ENCODE measurements at places on chromosomes 5 and 9. TPM values are rescaled to one million over a fixed set of nuclear protein-coding genes. Genes with fewer than 3 reads are reported as not detected.

- no peak for DNase-seq
These were observed 126.5 kb downstream of the MRPS30 start for GRCh38 chr5:44935262-44935661.

GRCh38 chr5:56908942-56909293 is 478 bp upstream of the SETD9 start:
- peak; percentile 40 for DNase-seq

DNA sequence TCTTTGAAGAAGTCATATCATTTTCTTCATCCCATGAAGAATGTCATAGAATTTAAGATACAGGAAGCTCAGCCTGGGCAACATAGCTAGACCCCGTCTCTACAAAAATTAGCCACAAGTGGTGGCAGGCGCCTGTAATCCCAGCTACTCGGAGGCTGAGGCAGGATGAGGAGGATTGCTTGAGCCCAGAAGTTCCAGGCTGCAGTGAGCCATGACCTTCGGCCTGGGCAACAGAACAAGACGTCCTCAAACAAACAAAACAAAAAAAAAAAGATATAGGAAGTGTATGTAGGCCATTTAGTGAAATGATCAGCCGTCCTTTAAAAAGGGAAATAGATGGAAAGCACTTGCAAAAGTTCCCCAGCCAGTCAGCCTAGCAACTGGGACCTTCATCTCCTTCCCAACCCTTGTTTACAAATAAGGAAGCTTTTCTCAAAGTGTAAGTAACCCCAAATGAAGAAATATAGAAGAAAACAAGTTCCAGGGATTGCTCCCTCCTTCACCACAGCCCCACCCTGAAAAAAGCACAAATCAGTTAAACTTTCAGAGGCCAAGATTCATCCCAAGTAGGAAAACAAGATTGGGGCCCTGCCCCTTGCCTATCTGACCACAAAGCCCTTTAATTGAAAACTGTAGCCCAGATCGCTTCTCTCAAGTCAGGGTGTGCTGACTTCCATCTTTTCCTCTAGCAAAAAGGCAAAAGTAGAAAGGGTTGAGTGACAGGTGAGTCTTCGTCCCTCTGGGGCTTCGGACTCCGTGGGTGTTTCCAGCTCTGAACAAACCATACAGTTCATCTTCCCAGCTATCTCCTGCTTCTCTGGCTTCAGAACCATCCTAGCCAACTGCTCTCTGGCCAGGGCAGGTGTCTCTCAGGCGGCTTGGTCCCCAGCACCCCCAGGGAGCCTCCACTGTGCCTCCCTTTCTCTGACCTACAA is 1.2 kb downstream of the SLC31A2 start:
- no peak for DNase-seq

GRCh38 chr5:134647750-134648424 is 698 bp upstream of the SEC24A start:
- DNase-seq = no peak

DNA sequence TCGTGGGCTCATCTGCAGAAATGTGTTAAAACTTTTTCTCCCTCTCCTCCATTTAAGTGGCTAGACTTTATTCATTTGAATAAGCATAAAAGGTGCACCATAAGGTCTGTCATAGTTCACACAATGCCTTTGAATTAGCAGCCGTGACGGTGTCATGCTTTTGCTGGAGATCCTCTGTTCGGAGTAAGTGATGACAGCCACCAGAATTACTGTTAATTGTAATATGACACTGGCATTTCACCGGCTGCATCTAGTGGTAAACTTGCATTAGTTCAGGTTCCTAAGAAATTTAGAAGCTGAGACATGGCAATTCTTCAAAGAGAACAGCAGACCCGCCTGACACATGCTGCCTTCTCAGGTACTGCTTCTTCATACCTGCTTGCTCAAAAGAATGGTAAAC is 241.7 kb downstream of the EBF1 start:
- DNase-seq = no peak

- no peak for DNase-seq
These were observed 125.3 kb downstream of the CEP120 start for GRCh38 chr5:123297866-123298265.

GRCh38 chr5:137636099-137636498 is 99.8 kb downstream of the KLHL3 start:
- no peak for DNase-seq

DNA sequence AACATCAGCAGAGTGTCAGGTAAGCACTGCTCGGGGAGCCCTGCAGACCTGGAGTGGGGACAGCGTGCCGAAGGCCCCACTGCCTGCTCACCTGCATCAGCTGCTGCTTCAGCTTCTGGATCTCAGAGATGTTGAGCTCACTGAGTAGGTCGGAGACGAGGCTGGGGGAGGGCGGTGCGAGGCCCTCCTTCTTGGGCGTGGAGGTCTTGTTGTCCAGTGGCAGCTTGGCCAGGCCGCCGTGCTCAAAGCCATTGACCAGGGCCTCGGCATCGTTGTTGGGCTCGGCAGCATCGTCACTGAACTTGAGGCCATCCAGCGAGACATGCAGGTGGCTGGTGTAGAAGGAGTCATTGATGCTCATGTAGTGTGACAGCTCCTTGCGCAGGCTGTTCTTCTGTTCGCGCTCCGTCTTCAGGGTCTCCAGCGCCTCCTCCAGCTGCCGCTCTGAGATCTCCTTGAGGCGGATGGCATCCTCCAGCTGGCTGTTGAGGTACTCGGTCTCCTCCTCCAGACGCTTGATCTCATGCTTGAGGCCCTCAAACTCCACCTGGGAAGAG is 44.3 kb downstream of the BICD2 start:
- no peak for DNase-seq

DNA sequence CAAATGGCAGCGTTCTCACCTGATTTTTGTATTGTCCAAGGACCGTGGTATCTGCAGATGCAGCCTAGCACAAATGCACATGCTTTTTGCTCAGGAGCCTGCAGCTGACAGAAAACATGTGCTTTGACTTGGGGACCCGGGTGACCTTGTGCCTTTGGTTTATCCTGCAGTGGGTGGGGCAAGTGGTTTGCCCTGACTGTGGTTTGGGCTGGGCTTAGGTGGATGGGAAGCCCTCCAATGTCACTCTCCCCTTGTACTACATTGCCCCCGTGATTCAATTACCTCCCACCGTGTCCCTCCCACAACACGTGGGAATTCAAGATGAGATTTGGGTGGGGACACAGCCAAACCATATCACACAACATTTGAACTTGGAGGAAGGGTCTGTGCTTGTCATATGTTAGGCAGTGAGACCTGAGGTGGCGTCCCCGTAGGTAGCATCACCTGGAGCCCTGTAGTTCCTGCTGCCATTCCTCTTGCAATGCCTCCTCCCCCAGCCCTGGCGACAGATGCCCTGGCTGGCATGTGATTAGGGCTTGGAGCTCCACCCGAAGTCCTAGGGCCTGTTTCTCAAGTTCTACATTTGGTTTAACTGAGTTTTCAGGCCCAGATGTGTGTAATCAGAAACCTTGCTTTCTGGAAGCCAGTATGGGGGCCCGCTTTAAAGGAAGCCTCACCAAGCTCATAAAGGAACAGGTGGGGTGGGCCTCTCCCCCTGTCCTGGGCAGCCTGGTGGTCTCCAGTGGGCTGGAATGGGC is 2.1 kb downstream of the ANKRD33B start:
- DNase-seq = no peak

- DNase-seq = no peak
These were observed 81.6 kb downstream of the NREP start for GRCh38 chr5:111675201-111675934.

DNA sequence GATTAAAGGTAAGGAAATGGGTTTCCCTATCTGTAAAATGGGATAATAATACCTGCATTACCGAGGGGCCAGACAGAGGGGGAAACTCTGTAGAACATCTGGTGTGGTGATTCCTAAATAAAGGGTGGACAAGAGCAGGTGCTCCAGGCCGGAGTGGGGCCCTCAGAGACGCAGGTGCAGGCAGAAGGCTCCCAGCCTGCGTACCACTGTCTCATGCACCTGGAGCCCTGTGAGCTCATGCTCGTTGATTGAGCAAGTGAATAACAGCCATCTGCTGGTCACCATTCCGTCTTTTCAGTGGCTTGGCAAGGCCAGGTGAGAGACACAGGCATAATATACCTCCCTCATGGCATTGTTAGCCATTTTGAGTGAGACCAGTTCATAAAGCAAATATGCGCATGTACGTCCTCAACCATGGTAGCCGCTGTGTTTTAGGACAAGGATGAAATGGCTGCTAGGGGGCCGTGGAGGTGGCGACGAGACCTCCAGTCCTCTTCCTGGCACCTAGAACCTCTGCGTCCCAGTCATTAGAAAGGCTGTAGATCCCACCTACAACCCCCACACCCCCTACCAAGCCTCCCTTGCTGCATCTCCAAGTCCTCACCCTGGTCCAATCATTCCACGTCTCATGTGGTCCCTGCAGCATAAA is 198.0 kb upstream of the MVB12B start:
- no peak for DNase-seq

DNA sequence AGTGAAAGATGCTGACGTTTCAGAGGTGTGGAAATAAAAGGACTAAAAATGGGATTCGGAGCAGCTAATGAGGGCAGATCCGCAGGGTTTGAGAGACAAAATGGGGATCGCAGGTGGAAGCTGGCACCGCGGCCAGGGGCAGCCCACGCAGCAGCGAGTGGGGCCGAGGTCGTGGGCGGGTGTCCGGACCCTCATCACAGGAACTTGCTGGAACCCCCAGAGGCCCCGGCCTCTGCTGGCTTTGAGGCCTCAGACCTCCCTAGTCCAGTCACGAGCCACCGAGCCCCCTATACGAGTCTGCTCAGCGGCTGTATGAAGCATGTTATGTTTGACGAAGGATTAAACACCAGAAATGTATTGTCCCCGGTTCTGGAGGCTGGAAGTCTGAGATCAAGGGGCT is 45.8 kb upstream of the FCN1 start:
- no peak for DNase-seq

DNA sequence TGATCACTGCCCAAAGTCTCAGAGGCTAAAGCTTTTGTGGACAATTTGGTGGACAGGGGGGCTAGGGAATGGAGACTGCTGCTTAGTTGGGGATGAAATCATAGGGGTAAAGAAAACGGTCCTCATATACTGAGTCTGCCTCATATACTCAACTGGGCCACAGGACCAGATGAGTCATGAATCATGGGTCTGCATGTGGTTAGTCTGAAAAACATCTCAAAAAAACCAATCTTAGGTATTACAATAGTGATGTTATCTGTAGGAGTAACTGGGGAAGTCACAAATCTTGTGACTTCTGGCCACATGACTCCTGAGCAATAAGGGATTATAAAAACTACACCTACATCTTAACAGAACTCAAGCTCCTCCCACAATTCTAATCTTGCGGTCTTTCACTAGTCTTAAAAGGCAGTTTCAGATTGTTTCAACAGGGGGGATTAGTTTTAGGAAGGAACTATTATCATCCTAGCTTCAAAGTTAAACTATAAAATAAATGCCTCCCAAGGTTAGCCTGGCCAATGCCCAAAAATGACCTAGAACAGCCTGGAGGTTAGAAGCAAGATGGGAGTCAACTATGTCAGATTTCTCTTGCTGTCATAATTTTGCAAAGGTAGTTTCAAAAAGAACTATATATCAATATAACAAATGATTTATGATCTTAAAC is 17.5 kb downstream of the TMEM161B start:
- no peak for DNase-seq

DNA sequence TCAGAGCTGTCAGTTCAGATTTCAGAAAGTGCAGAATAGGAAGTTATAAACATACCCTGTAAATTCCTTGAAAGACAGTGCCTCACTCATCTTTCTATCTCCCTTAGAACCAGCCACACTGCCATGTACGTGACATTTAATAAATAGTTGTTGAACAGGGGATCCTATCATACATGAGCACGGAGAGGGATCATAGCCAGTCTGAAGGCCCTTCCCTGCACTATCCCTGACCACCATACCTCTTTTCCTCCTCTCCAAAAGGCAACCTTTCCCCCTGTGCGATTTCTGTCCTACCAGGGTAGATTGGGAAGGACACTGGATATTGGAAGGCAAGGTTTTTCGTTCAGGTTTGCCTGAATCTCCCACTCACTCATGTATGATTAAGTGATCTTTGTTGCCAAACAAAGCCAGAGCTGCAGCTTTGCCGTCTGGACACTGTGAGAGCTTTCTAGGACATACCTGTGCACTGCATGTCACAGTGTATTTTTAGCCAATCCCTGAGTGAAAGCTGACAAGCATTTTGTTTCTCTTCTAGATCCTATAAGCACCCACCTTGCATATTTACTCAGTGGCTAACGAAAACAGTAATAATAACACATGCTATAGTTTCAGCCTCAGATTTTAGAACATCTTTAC is 986.5 kb upstream of the WWC1 start:
- no peak for DNase-seq

GRCh38 chr9:79698967-79699366 is 127.2 kb downstream of the TLE4 start:
- no peak for DNase-seq

DNA sequence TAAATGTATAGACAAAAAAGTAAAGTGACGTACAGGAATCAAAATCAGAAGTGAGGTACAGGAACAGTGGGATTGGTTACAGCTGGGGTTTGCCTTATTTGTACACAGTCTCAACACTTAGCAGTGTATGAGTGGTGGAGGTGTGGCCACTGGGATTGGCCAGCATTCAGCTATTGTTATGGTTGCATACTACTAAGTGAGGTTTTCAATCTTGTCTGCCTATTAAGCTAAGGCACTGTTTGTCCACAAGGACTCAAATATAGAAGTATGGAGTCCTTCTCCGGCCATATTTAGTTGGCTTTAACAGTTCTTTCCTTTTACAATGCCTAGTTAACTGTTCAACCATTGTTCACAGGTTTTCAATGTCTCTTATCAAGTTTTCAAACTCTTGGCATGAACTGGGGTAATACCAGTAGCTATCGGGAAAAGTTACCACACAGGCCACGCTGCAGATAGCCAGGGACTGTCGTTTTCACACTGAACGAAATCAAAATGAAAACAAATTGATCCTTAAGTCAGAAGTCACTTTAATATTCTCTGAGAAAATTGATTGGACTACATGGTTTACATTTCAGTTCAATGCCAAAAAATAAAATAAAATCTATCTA is 176.0 kb upstream of the FREM1 start:
- DNase-seq = no peak

DNA sequence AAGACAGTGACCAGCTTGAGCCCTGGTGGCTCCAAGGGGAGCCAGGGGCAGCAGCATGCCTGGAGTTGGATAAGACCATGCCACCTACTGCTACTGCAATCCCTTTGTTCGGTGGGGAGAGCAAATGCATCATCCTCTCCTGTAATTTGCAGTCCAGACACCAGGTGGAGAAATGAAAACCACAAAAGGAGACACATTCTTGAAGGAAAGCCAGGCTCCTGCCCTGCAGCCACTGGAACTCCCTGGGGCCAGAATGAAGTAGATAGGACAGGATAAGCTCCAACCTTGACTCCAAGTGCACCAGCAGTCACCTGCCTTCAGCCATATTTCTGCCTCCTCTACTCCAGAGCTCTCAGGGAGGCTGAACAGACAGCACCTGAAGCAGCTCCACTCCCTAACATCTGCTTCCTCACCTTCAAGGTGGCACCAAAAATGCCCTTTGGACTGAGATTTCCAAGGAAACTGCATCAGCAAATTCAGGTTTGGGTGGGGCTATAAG is 65.1 kb upstream of the IQGAP2 start:
- DNase-seq = no peak

Gene SH3GLB2
- 49.6 TPM for total RNA-seq

Gene PAPPA
- total RNA-seq = 5.9 TPM

Gene ORM2
- total RNA-seq = not detected

Gene RASGEF1C
- total RNA-seq = 0.69 TPM

Gene PCDHGA3
- total RNA-seq = 4.6 TPM

Gene OTP
- total RNA-seq = not detected

Gene OR1Q1
- not detected for total RNA-seq

Gene MRPL36
- total RNA-seq = 19.9 TPM

Gene FYB1
- 10.9 TPM for total RNA-seq

Gene TMEFF1
- 2.0 TPM for total RNA-seq
